ENCODE measurements at places on chromosomes 6 and 20.

GRCh38 chr20:62896526-62896925 lies 29.8 kb downstream of the DIDO1 start:
- DNase-seq = no peak

DNA sequence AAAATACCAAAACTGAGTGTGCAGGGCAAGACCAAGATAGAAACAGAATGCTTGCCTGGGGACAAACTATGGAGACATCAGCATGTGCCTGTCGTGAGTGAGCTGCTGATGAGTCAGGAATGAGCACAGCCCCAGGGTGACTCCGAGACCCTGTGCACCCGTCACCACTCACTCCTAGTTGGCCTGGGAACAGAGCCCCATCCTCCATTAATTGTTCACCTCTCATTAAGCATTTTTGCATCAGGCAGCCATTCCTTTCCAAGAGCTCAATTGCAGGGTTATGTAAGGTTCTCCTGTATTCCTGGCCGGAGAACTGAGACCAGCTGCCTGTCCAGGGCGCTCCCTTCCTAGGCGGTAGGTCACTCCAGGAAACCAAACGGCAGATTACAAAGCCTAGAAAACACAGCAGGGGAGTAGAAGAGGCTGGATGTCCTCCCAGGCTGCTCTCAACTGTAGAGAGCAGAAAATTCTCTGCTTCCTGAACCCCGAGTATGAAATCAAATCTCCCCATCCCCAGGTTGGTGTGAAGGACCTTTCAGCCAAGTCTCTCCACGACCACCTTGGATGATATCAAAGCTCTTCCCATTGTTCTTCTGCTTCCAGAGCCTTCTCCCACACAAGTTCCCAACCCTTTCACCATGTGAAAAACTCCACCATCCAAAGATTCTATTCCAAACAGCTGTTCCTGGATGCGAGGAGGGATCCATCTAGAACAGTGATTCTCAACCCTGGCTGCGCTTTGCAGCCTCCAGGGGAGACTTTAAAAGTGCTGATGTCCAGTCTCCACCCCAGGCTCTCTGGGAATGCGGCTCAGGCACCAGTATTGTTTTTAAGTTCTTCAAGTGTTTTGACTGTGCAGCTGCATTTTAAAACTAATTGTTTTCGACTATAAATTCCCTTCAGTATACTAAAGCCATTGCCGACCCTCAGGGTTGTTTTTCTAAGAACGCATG lies 532.6 kb upstream of the JARID2 start:
- DNase-seq = peak; percentile 83

DNA sequence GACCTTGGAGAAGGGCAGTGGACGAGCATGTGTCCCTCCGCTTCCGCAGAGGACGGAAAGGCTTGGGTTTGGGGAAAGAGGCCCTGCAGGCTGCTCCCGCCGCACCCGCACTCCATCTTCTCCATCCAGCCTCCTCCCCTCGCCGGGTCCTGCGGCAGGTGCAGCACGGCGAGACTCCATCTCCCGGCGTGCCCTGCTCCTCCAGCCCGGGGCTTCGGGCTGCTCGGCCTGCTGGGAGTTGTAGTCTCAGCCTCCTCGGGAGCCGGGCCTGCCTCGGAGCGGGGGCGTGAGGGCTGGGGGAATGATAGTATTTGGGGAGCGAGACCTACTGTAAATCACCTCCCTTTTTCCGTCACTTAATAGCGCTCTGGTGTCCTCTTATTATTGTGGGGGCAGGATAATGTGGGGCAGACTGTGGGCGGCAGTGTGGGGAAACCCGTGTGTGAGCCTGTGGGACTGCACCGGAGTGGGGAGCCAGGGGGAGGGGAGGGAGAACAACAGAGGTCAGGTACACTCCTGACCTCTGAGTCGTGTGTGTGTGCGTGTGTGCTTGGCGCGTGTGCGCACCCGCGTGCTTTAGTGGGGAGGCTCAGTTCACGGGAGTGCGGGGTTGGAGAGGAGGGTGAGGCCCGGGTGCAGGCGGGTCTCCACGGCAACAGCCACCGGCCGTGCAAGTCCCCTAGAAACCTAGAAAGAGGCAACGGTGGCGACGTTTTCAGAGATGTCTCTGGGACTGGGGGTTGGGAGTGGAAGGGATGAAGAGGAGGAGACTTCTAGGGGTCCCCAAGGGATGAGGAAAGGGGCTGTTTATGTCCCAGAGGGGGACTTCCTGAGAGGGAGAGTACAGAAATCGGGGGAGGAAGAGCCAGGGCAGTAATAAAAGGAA lies 4.1 kb downstream of the TTBK1 start:
- DNase-seq = no peak

DNA sequence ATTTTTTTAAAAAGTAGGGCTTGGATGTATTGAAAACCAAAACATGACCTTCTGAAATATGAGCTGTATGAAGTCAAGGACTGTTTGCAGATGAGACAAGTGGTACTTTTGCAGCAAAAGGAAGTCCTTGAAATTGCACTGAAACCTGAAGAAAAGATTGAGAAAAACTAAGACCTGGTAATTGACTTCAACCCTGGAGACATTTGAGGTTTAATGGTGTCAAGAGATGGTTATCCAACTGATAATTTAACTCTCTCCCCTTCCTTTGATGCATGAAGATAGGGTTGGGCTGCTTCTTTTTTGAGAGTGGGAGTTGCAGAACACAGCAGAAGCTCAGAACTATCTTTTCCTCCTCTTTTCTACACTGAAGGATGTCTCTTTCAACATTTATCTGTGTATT lies 180.9 kb upstream of the DTNBP1 start:
- DNase-seq = no peak

DNA sequence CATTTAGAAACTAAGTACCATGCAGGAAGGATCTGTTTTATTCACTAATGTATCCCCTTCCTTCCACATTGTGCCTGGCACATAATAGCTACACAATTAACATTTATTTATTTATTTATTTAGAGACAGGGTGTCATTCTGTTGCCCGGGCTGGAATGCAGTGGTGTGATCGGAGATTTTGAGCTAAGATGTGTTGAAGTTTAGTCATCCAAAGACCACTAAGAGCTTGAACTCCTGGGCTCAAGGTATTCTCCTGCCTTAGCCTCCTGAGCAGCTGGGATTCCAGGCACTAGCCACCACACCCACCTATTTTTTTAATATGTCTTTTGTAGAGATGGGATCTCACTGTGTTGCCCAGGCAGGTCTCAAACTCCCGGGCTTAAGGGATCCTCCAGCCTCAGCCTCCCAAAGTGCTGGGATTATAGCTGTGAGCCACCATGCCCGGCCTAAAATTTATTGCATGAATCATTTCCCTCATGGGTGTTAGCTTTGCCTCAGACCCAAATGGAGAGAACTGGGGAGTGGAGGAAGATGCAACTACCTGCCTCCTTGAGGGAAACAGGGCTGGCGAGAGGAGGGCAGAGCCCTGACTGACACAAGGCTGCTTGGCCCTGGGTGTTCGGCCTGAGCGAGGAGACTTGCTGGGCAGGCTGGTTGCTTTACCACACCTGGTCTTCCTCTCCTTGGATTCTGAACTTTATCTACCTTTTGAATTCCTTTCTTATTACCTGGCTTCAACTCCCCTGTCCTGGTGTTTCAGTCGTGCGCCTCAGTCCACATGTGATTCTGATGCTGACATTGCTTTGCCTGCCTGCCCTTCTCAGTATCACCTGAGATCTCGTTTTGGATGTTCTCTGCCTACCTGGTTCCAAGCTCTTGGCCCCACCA lies 1.7 kb upstream of the DYNLT1 start:
- no peak for DNase-seq

DNA sequence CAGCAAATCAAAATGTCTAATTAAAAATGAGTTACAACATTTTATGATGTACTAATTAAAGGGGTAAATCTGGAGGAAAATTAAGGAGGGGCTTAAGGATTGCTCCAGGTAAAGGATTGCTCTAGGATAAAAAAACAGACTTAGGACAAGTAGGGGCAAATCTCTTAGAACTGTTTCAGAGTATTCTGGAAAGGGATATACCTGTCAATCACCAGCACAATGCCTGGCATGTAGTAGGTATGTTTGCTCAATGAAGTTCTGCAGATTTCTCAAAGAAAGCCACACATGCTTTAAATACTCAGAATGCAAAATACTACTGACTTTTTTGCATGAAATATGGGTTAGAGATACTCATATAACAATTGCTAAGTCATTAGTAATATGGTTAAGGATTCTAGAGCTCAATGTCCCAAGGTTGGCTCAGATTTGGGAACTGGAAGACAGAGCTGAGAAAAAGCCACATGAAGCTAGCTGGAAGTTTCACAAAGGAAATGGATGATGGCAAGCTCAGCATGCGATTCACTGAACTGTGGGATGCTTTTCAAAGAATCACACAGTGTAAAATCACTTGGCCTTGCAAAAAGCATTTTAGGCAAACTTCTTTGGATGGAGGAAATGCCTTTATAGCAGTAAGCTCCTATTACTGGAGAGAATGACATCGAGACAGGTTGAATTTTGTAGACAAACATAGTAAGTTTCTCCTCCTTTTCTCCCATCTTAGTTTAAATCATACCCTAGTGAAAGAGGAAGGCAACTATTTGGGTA lies 72.8 kb downstream of the MAP3K5 start:
- no peak for DNase-seq
